ENCODE measurements at places on chromosomes 4 and X.

- DNase-seq = no peak
Observed at GRCh38 chrX:112851161-112851779, 10.6 kb upstream of the AMOT start.

GRCh38 chr4:17203797-17204196, 305.4 kb upstream of the LDB2 start:
- DNase-seq = no peak

DNA sequence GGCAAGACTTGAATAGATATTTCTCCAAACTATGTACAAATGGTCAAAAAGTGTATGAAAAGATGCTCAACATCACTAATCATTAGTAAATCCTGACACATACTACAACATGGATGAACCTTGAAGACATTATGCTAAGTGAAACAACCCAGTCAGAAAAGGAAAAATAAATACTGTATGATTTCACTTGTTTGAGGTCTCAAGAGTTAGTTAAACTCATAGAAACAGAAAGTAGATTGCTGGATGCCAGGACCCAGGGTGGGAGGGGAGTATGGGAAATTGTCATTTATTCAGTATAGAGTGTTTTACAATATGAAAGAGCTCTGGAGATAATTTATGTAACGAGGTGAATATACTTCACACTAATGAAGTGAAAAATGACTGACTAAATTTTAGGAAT, 32.4 kb downstream of the PRMT9 start:
- no peak for DNase-seq

- DNase-seq = no peak
Observed at GRCh38 chrX:134626434-134626833, 31.8 kb downstream of the PLAC1 start.

GRCh38 chr4:111631215-111631999, 513.8 kb upstream of the FAM241A start:
- DNase-seq = no peak

DNA sequence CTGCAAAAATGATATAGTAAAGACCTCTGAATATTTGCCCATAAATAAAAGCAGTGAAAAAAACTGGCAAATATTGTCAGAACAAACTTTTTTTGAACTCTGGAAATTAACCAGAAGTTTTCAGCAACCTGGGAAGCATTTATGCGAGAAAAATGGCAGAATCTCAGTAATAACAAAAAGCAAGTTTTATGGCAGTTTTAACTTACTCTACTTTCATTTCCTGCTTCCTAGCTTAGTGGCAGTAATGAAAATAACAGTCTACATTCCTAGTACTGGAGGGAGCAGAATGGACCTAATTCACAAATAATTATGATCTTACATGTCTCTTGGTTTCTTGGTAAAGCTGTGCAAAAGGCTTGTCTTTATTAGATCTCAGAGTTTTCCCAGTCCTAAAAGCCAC, 460.1 kb downstream of the NAF1 start:
- DNase-seq = no peak

DNA sequence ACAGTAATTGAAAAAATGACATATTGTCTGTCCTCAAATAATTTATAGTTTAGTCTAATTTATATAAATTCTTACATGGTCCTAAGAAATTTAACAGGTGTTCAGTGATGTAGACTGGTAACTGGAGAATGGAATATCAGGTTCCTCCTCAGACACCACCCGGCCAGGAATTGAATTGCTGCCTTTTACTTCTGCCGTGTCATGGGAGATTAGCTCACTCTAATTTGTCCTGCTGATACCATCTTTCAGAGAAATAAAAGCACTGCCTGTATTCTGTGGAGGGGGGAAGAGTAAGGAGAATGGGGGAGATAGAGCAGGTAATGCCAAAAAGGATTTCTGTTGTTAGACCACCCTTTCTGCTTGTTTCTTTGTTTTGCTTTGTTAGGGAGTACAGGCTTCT, 125.2 kb upstream of the KLHL4 start:
- DNase-seq = no peak

GRCh38 chr4:182540496-182540895, 297.3 kb downstream of the TENM3 start:
- no peak for DNase-seq

GRCh38 chrX:350534-351323, 32.1 kb upstream of the GTPBP6 start:
- no peak for DNase-seq

DNA sequence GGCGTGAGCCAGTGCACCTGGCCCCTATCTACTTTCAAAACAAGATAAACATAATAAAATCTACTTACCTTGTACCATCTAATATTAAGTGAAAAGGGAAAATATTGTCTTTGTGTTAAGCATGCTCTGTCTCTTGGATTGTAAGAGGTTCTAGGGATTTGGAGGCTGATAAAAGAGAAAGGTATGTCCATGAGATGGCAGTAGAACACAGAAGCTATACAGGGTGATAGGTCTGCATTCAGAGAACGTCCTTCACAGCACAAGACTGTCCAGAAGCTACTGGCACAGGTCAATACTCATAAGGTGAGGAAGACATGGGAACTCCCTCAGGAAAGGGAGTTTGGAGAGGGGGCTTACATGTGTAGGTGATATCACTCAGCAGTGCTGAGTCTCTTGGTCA, 135.5 kb downstream of the TMEM47 start:
- DNase-seq = no peak

GRCh38 chrX:72038868-72039267, 92.8 kb downstream of the RTL5 start:
- no peak for DNase-seq

DNA sequence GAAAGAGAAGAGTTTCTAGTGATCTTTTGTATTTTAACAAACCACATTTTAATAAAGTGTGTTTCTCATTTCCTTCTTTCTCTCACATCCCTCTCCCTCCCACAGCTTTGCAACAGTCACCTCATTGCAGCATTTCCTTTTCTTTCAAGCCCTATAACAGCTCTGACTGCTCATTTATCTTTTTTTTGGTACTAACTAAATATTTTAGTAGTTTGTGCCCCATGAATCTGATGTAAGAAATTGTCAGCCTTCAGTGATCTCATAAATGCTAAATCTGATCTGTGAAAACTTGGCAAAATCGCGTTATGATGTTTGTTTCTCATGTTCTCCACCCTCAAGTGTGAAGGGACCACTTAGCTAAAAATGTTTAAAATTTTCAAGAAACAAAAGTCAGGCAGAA, 258.5 kb upstream of the SLIT2 start:
- DNase-seq = peak; percentile 24

- peak; percentile 92 for DNase-seq
Observed at GRCh38 chr4:120052856-120053255, 13.8 kb downstream of the MAD2L1 start.

GRCh38 chr4:107835406-107835805, 10.7 kb downstream of the SGMS2 start:
- peak; percentile 86 for DNase-seq

DNA sequence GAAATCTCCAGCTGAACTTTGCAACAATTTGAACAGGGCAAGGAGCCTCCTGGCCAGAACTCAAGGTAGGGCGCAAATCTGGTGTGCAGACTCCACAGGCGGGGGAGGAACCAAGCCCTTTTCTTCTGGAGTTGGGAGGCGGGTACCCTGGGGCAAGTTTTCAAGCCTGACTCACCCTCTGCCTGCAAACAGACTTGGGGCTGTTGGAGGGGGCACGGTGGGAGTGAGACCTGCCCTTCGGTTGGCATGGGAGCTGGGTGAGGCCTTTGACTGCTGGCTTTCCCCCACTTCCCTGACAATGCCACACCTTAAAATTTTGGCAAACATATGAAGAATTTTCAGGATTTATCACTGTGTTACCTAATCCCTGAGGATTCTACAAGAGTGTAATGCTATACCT, 709.8 kb upstream of the DIAPH2 start:
- DNase-seq = no peak

- DNase-seq = peak; percentile 72
Observed at GRCh38 chr4:54063737-54064316, 578 bp downstream of the CHIC2 start.
